CD4-positive, alpha-beta T cell treated with Interleukin-6 for 4 hours (primary cell): ENCODE measurements at places on chromosomes 4 and X.

GRCh38 chr4:140344621-140345020 is 28.8 kb upstream of the SCOC start:
- DNase-seq: no peak

- no peak for DNase-seq
Observed at GRCh38 chr4:98566361-98567008, 91.9 kb downstream of the TSPAN5 start.

- no peak for DNase-seq
Observed at GRCh38 chr4:121076416-121076815, 4.1 kb upstream of the NDNF start.

DNA sequence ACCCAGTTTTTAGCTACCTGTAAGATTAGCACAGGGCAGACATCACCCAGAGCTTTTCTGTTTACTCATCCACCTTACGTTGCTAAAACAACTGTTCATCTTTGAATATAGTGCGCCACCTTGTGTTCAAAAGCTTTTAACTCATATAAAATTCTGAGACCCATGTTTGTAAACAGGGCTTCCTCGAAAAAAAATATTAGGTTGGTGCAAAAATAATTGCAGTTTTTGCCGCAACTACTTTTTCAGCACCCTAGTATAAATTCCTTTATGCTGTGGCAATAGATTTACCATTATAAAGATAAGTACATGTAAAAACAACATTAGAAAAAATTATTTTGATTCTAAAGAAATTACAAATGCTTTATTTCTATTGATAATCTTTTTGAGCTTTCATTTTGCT is 147.9 kb downstream of the LRBA start:
- DNase-seq: peak; percentile 34

DNA sequence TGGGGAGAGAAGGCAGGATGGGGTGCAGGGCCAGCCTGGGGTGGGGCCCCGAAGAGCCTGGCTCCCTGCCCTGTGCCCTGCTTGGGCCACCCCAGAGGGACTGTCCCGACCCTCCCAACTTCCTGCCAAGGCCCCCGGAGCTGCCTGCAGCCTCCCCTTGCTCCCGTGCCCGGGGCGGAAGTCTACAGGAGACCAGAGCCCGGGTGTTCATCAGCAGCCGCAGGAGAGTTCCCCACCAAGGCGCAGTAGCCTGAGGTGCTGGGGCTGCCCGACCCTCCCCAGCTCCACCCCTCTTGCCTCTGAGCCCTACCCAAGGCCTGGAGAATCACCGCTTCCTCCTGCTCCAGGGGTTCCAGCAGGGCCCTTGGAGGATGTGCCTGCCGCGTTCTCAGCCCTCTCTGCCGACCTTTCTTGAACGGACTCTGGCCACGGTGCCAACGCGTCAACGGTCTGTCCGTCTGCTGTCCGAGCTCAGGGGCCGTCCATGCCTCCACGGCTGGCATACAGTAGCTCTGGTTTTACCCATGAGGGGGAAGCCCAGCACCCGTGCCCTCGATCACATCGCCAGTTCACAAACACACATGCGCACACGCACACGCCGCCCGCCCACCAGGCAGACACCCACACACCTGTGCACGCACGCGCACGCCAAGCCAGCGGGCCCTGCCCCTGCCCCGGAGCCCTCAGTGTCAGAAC is 36.0 kb upstream of the SPON2 start:
- DNase-seq: no peak

GRCh38 chrX:50648156-50648555 is 165.8 kb downstream of the SHROOM4 start:
- DNase-seq: no peak

- no peak for DNase-seq
Observed at GRCh38 chrX:41164449-41164848, 79.2 kb downstream of the USP9X start.

GRCh38 chr4:125727931-125728330 is 413.2 kb downstream of the FAT4 start:
- DNase-seq: no peak

DNA sequence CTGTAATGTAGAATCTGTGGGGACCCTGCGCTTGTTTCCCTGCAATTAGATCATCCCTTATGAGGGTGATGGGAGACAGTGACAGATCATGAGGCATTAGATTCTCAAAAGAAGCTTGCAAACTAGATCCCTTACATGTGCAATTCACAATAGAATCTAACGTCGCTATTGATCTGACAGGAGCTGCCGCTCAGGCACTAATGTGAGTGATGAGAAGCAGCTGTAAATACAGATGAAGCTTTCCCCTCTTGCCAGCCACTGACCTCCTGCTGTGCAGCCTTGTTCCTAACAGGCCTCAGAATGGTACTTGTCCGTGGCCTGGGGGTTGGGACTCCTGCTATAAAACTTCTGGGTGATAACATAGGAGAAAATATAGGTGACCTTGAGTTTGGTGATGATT is 1076.8 kb downstream of the PDHA2 start:
- DNase-seq: no peak

DNA sequence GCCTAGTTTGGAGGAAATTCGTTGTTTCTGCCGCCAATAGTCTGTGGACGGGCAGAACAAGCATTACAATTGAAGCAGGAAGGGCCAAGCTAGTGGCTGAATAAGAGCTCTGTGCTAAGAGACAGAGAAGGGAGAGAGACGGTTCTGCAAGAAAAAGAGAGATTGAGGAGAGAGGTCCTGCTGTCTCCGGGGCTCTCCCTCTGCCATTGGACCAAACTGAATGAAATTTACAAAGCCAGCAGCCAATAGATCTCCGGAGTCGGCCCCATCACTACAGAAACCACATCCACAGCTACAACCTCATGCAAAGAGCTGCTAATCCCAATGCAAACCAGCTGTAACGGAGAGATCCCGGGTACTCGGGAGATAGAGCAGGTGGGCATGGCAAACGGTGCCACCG is at the start of gene NLGN4X:
Gene NLGN4X (minus strand): TSS at position 148 of the 400 bp plus-strand sequence. CDS start 77,401 bp downstream, outside the sequence.
- DNase-seq: no peak

- DNase-seq: no peak
Observed at GRCh38 chrX:117510453-117510852, 606.2 kb downstream of the KLHL13 start.

DNA sequence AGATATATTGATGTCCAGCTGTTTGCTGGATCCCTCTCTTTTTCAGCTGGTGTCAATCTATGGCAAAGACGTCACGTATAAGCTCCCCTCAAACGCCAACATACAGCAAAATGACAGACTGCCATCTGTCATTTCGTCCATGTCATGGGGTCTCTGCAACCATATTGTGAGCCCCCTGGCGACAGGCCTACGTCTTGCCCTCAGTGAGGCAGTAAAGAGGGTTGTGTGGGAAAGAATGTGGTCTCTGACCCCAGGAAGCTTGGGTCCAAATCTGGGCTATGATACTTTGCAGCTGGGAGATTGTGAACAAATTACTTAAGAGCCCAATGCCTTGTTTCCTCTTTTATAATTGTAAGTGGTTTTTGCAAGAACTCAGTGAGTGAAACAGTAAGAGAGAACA is 7.4 kb downstream of the SUPT20HL2 start:
- no peak for DNase-seq

GRCh38 chr4:88458104-88458740 is 1.3 kb downstream of the HERC5 start:
- no peak for DNase-seq

- DNase-seq: no peak
Observed at GRCh38 chr4:88102026-88102425, 56.4 kb downstream of the ABCG2 start.

DNA sequence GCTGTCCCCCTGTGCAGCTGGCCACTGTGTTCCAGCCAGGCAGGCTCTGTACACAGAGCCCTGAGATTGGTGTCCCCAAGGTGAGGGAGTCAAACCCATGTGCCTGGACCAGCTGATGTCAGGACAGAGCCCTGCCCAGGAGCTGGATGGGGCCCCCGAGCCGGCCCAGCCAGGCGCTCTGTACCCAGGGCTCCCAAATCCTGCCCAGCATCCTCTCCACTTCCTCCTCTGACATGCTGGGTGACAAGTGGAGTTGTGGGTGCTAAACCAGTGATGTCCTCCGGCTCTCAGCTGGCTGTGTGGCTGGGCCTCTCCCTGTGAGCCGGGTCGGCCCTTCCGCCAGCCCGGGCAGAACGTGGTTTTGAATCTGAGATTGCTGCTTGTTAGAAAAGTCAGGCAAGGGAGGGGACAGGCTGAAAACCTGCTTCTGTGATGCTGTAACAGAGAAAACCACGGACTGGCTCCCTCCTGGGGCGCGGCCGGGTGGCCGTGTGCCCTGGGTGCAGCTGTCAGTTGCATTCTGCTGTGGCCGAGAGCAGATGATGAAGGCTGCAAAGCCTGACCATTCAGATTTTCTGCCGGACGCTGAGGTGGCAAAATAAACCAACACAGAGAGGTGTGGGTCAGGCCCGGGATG is 7.9 kb upstream of the CPLX1 start:
- DNase-seq: no peak

DNA sequence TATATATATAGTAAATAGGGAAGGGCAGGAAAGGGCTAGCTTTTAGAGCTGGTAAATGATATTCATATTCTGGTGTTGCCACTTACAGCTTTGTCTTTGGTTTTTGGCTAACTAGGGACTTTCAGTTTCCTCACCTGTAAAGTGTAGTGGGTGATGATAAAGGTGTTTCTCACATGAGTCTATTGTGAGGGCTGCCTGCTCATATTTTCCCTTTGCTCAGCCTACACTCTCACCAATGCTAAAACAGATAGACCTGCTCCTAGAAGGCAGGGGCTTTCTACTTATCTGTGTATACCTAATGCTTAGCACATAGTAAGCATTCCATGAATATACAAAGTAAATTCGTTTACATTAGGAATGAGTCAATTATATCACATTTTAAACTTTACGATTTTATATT is 137.2 kb upstream of the HS3ST1 start:
- no peak for DNase-seq

DNA sequence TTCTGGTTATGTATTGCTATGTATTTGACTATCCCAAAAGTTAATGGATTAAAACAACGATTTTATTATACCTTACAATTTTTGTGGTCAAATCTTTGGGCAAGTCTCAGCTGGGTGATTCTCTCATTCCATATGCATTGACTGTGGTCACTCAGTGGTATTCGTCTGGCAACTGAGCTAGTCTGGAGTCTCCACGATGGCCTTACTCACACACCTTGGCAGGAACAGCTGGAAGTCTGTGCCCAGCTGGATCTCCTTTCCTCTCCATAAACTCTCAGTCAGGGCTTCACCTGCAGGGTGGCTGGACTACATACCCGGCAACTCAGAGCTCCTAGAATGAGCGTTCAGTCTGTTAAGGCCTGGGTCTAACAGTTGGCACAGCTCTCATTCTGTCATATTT is 141.1 kb upstream of the WDFY3 start:
- no peak for DNase-seq

DNA sequence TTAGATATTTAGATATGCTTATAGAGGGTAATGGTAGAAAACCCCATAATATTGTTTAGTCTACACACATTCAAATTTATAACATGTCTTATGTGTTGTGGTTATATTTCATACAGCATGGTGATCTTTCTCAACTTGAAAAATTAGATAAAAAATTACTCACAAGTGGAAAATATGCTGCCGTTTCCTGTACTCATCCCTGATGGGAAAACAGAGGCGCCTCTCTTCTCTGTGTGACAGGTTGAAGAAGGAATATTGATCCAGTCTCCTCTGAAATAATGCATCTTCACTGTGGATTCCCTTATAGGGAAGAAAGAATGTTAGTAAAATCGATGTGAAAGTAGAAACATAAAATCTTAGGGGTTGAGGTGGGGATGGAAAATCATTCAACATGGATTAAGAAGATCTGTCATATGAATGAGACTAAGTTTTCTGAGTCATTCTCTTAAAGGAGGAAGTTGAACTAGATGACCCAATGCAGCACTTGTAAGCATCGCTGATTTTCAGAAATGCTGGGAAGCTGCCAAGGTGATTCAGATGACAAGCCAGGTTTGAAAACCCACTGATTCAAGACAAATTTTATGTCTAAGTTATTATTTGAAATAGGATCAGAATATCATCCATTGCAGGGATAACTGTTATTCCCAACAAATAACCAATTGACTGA is 70.7 kb downstream of the ANKRD50 start:
- no peak for DNase-seq

- no peak for DNase-seq
Observed at GRCh38 chr4:55397126-55397436, 1.3 kb downstream of the TMEM165 start.

GRCh38 chr4:158065176-158065575 is 107.6 kb downstream of the GASK1B start:
- no peak for DNase-seq

- DNase-seq: peak; percentile 50
Observed at GRCh38 chr4:78656968-78657445, 105.4 kb downstream of the ANXA3 start.

DNA sequence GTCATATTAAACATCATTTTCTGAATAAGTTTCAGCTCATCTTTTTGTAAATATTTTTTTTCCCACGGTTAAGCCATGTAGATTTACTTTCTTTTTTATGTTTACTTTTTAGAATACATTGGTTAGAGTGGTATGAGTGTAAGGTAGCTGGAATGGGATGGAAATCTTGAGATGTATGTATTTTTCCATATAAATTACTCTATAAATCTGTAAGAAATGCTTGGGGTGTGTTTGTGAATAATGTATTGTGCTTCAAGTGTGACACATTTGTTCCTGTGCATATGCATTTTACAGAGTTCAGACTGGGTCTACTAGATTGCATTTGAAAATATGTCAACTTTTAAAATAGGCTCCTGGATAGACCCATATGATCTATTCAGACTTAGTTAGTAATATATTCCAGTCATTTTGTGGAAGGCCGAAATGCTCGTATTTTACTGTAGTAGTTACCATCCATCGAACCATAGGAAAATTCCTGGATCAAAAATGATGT is 756.8 kb downstream of the RAPGEF2 start:
- DNase-seq: no peak

GRCh38 chrX:15906041-15906943 is 51.7 kb upstream of the AP1S2 start:
- DNase-seq: no peak

GRCh38 chr4:49058306-49058705 is 72.2 kb downstream of the CWH43 start:
- DNase-seq: no peak

GRCh38 chrX:24341795-24342194 is 18.6 kb upstream of the SUPT20HL1 start:
- no peak for DNase-seq

- no peak for DNase-seq
Observed at GRCh38 chr4:52595001-52595400, 64.1 kb downstream of the USP46 start.

GRCh38 chr4:113052379-113052951 is 3.0 kb downstream of the ANK2 start:
- no peak for DNase-seq

- DNase-seq: no peak
Observed at GRCh38 chrX:15301924-15302323, 13.5 kb downstream of the ASB11 start.

GRCh38 chr4:88953400-88953799 is 103.6 kb downstream of the FAM13A start:
- no peak for DNase-seq

GRCh38 chr4:53688186-53688790 is 97.0 kb upstream of the LNX1 start:
- DNase-seq: no peak

DNA sequence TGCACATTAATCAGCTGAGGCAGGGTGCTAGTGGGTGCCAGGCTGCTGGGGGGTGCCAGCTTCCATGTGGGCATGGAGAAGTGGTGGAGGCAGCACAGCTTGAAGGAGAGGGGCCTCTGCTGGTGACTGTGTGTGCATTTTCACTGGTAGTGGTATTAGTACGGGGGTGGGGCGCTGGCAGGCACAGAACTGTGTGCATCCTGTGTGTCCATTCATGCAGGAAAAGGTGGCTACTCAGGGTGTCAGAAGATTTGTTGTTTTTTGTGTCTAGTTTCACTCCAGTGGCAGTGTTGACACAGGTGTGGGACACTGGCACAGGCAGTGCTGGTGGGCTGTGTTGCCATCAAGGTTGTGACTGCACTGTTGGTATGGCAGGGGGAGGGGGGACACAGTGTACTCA is 1303.6 kb downstream of the FAM133A start:
- DNase-seq: no peak
